ENCODE measurements at places on chromosomes 6 and 20. TPM values are rescaled to one million over a fixed set of nuclear protein-coding genes. Genes with fewer than 3 reads are reported as not detected.
A peak's percentile ranks its signal among the peaks of the same experiment; 100 is the strongest.

- no peak overlapping the region for H3K27ac ChIP-seq
- no peaks in the 10 kb centered on the region for H3K27me3 ChIP-seq
- DNase-seq: no peak
Observed at GRCh38 chr6:35096129-35096862, 44.8 kb downstream of the TCP11 start.

GRCh38 chr6:137126875-137127485, 46.5 kb downstream of the IL22RA2 start:
- H3K27me3 ChIP-seq: no peaks in the 10 kb centered on the region
- no peaks in the 10 kb centered on the region for H3K36me3 ChIP-seq
- DNase-seq: no peak
- no peak overlapping the region for H3K27ac ChIP-seq

- no peak overlapping the region for H3K4me3 ChIP-seq
- H3K4me1 ChIP-seq: peaks cover 31% of the 10 kb centered on the region
- H3K36me3 ChIP-seq: no peaks in the 10 kb centered on the region
- DNase-seq: no peak
- no peak overlapping the region for H3K27ac ChIP-seq
Observed at GRCh38 chr20:31717478-31718201, 5.0 kb downstream of the BCL2L1 start.

BTN2A1 gene
- total RNA-seq: 17.7 TPM

DNA sequence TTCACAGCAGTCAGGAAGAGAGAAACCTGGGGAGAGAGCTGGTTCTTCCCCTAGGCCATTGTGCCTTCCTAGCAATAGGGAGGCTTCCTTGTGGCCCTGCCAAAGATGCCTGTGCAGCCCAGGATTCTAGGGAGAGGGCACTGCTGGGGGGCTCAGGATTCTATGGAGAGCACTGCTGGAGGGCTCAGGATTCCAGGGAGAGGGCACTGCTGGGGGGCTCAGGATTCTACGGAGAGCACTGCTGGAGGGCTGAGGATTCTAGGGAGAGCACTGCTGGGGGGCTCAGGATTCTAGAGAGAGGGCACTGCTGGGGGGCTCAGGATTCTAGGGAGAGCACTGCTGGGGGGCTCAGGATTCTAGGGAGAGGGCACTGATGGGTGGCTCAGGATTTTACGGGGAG, 25.8 kb downstream of the EDN3 start:
- H3K27ac ChIP-seq: no peak overlapping the region
- no peaks in the 10 kb centered on the region for H3K27me3 ChIP-seq
- H3K4me3 ChIP-seq: no peak overlapping the region
- H3K36me3 ChIP-seq: no peaks in the 10 kb centered on the region

DNA sequence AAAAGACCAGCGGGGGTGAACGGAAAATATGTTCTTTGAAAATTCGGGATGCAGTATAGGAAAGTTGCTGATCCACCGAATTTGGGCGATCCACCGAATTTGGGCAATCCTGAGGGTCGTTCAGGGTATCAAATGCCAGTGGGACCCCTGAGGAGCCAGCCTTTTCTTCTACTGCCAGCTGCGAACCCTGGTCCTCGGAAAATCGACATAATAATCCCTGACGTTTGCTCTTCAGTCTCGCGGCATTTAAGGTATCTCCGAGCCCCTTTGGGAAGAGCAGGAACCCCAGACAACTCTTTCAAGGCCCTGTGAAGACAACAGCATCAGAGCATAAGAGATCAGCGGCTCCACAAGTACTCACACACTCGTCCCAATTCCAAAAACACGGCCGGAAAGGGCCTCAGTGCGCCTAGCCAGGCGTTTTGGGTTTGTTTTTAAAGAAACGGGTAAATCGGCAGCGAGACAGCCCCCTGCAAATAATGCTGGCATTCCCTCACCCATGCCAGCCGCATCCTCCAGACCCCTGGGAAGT, 1.0 kb downstream of the SIM1 start:
- no peak for DNase-seq
- H3K36me3 ChIP-seq: no peaks in the 10 kb centered on the region
- H3K27me3 ChIP-seq: no peaks in the 10 kb centered on the region
- no peak overlapping the region for H3K27ac ChIP-seq

DCDC2 gene
- 6.5 TPM for total RNA-seq

ANGPT4 gene
- total RNA-seq: 10.7 TPM

TBXT gene
- not detected for total RNA-seq

DNA sequence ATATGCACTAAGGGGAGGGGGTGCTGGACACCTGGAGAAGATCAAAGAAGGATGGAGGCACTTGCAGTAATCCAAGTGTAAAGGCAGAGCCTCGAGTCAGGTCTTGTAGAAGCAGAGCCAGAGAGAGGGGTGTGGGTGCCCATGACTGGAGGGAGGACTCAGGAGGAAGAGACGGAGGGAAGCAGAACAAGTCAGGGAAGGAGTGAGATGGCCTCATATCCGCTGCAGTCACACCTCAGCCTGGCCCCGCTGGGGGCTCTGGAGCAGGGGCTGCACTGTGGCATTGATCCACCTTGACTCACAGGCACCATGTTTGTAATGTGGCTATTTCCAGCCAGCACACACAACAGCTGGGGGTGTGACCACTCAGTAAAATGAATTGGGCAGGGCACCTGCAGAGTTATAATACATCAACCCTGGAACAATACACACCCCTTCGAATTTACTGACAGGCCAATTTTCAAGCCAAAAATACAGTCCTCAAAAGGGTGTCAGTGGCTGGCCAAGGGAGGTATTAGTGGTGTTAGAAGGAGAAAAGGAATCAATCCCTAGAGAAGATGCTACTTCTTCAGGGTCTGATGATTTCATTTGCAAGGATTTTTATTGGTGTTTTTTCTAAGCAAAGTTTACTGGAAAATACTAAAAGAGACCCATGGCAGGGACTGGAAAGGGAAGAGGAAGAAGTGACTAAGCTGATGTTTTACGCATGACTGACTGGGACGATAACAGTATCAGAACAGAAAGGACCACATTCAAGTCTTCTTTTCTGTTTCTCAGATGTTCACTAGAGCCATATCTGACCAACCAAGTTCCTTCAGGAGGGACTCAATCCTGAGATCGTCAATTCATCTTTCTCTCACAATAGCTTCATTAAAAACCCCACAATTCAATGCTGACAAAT, 18.9 kb upstream of the NXT1 start:
- H3K36me3 ChIP-seq: no peaks in the 10 kb centered on the region
- H3K4me1 ChIP-seq: no peaks in the 10 kb centered on the region
- H3K27ac ChIP-seq: no peak overlapping the region
- H3K4me3 ChIP-seq: no peak overlapping the region

- no peaks in the 10 kb centered on the region for H3K27me3 ChIP-seq
- H3K36me3 ChIP-seq: no peaks in the 10 kb centered on the region
- H3K4me3 ChIP-seq: no peak overlapping the region
- no peaks in the 10 kb centered on the region for H3K4me1 ChIP-seq
- DNase-seq: no peak
- no peak overlapping the region for H3K27ac ChIP-seq
Observed at GRCh38 chr6:153976921-153977693, 61.9 kb upstream of the OPRM1 start.

METTL24 gene
- total RNA-seq: 10.6 TPM

- H3K4me3 ChIP-seq: no peak overlapping the region
- no peaks in the 10 kb centered on the region for H3K27me3 ChIP-seq
- no peaks in the 10 kb centered on the region for H3K36me3 ChIP-seq
- H3K4me1 ChIP-seq: no peaks in the 10 kb centered on the region
- DNase-seq: peak; percentile 52
- no peak overlapping the region for H3K27ac ChIP-seq
Observed at GRCh38 chr20:38692436-38693411, 31.6 kb upstream of the SLC32A1 start.

- no peak for DNase-seq
- H3K27me3 ChIP-seq: no peaks in the 10 kb centered on the region
- H3K27ac ChIP-seq: no peak overlapping the region
- peaks cover 2% of the 10 kb centered on the region for H3K4me1 ChIP-seq
- H3K36me3 ChIP-seq: no peaks in the 10 kb centered on the region
- no peak overlapping the region for H3K4me3 ChIP-seq
Observed at GRCh38 chr6:128029826-128030225, 129.0 kb upstream of the THEMIS start.

GRCh38 chr6:117275205-117275604, 9.8 kb downstream of the VGLL2 start:
- peaks cover 3% of the 10 kb centered on the region for H3K4me1 ChIP-seq
- DNase-seq: no peak
- no peaks in the 10 kb centered on the region for H3K36me3 ChIP-seq
- H3K4me3 ChIP-seq: no peak overlapping the region
- no peak overlapping the region for H3K27ac ChIP-seq

- H3K27me3 ChIP-seq: no peaks in the 10 kb centered on the region
- no peak for DNase-seq
- no peak overlapping the region for H3K4me3 ChIP-seq
- H3K4me1 ChIP-seq: peaks cover 4% of the 10 kb centered on the region
Observed at GRCh38 chr6:53312355-53312754, 36.4 kb downstream of the ELOVL5 start.

ECT2L gene
- total RNA-seq: 1.2 TPM

DNA sequence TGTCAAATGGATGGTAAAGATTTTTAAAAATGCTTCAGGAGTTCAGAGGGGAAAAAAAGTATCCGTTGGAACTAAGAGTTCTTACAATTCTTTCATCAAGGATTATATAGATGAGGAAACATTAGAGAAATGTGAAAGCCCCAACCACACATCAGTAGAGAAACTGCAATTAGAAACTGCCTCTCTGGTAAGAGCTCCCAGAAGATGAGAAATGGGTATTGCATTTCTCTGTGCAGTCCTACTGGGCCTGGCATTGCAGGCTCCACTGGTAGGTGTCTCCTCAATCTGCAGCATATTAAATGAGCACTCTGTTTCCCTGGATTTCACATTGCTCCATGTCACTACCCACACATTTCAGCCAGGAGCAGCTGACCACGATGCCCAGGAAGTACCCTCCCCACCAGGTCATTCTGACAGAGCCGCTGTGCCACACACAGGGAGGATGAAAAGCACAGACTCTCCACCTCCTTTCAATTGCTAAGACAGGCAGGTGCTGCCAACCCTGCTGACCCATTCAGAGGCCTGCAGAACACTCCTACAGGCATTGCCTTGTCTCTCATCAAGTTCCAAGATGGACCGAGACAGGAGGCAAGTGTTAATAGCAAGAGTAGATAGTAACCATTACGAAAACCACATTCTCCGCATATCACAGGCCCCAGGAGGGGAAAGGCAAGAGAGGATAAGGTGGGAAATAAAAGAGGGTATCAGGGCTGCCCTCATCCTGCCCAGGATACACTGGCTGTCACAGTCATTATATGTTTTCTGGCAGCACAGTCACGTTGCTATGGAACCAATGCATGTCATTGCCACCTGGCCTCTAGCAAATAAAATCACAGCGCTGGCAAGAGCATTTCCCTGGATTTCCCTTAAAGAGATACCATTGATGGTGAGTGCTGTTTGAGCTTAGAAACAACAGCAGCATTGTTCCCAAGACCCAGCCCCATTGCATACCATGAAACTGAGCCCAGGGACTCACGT, 241.7 kb downstream of the ATXN1 start:
- peaks cover 2% of the 10 kb centered on the region for H3K4me1 ChIP-seq
- no peaks in the 10 kb centered on the region for H3K27me3 ChIP-seq
- no peak overlapping the region for H3K27ac ChIP-seq
- no peaks in the 10 kb centered on the region for H3K36me3 ChIP-seq
- H3K4me3 ChIP-seq: no peak overlapping the region

- H3K27me3 ChIP-seq: no peaks in the 10 kb centered on the region
- H3K36me3 ChIP-seq: no peaks in the 10 kb centered on the region
- no peak overlapping the region for H3K4me3 ChIP-seq
- peaks cover 5% of the 10 kb centered on the region for H3K4me1 ChIP-seq
Observed at GRCh38 chr6:15949982-15950381, 178.9 kb upstream of the MYLIP start.

DNA sequence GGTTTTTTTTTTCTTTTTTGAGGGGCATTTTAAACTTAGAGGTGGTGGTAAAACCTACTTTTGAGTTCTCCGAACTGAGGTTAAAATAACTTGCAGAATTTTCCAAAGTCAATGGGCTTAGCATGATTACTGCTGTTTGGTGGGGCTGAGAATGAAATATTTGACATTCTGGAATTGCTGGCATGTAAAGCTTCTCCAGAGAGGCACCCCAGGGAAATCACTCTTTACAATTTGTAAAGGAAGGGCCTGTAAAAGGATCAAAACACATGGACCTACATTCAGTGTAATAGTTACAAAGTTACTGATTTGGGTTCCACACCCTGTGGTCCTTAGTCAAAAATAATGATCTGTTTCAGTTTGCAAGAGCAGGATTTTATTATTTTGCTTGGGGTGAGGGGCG, 5.5 kb downstream of the FAM217B start:
- H3K4me3 ChIP-seq: no peak overlapping the region
- H3K4me1 ChIP-seq: no peaks in the 10 kb centered on the region
- no peaks in the 10 kb centered on the region for H3K36me3 ChIP-seq

PBOV1 gene
- not detected for total RNA-seq

- peak overlapping the region; percentile 79 for H3K27ac ChIP-seq
- DNase-seq: no peak
- peaks cover 24% of the 10 kb centered on the region for H3K4me1 ChIP-seq
- H3K4me3 ChIP-seq: peak overlapping the region; percentile 53
- H3K36me3 ChIP-seq: no peaks in the 10 kb centered on the region
Observed at GRCh38 chr6:44219815-44220784, 3.3 kb upstream of the SLC29A1 start.

RAD21L1 gene
- total RNA-seq: not detected

UBE2V1 gene
- total RNA-seq: 72.2 TPM

DNA sequence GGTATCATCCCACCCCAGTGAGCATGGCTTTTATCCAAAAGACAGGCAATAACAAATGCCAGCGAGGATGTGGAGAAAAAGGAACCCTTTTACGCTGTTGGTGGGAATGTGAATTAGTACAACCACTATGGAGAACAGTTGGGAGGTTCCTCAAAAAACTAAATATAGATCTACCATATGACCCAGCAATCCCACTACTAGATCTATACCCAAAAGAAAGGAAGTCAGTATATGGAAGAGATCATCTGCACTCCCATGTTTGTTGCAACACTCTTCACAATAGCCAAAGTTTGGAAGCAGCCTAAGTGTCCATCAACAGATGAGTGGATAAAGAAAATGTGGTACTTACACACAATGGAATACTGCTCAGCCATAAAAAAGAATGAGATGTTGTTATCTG, 5.9 kb upstream of the KIAA1755 start:
- H3K27me3 ChIP-seq: no peaks in the 10 kb centered on the region
- no peak for DNase-seq
- H3K4me3 ChIP-seq: no peak overlapping the region
- no peaks in the 10 kb centered on the region for H3K36me3 ChIP-seq

GRCh38 chr6:38638941-38639497, 710 bp downstream of the BTBD9 start:
- no peaks in the 10 kb centered on the region for H3K27me3 ChIP-seq
- no peaks in the 10 kb centered on the region for H3K36me3 ChIP-seq
- H3K4me3 ChIP-seq: peak overlapping the region; percentile 88

- H3K27ac ChIP-seq: no peak overlapping the region
- no peaks in the 10 kb centered on the region for H3K27me3 ChIP-seq
- H3K4me3 ChIP-seq: no peak overlapping the region
- H3K36me3 ChIP-seq: no peaks in the 10 kb centered on the region
Observed at GRCh38 chr6:12886961-12887775, 170.6 kb downstream of the PHACTR1 start.

- H3K27ac ChIP-seq: no peak overlapping the region
- no peak for DNase-seq
- H3K27me3 ChIP-seq: no peaks in the 10 kb centered on the region
- no peak overlapping the region for H3K4me3 ChIP-seq
- no peaks in the 10 kb centered on the region for H3K4me1 ChIP-seq
Observed at GRCh38 chr6:95994151-95994550, 21.6 kb upstream of the FUT9 start.

GRCh38 chr6:76708641-76709331, 636.3 kb upstream of the IMPG1 start:
- no peaks in the 10 kb centered on the region for H3K4me1 ChIP-seq
- no peak overlapping the region for H3K4me3 ChIP-seq
- H3K27ac ChIP-seq: no peak overlapping the region
- no peak for DNase-seq
- no peaks in the 10 kb centered on the region for H3K27me3 ChIP-seq

ZNF831 gene
- 0.10 TPM for total RNA-seq

All from ovary (tissue), 10 donors.